ENCODE measurements at places on chromosomes 13 and 19.
A peak's percentile ranks its signal among the peaks of the same experiment; 100 is the strongest.

GRCh38 chr19:30222428-30222873, 149.7 kb upstream of the ZNF536 start:
- no peak for DNase-seq

DNA sequence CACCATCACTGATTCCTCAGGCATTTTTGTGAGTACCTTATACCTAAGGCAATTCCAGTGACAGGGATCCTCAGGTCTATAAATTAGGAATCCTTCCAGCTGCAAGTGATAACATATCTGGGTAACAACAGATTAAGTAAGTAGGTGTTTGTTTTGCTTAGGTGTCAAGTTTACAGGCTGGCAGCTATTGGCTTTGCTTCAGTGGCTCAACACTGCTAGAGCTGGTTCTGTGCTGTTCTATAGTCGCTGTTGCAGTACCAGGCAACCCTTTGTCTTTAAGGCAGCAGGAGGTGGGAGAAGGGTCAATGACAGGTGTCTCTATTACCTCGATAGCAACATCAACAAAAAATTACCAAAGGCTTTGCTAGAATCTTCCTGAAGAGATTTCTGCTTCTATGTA, 27.0 kb downstream of the SLC10A2 start:
- no peak for DNase-seq

DNA sequence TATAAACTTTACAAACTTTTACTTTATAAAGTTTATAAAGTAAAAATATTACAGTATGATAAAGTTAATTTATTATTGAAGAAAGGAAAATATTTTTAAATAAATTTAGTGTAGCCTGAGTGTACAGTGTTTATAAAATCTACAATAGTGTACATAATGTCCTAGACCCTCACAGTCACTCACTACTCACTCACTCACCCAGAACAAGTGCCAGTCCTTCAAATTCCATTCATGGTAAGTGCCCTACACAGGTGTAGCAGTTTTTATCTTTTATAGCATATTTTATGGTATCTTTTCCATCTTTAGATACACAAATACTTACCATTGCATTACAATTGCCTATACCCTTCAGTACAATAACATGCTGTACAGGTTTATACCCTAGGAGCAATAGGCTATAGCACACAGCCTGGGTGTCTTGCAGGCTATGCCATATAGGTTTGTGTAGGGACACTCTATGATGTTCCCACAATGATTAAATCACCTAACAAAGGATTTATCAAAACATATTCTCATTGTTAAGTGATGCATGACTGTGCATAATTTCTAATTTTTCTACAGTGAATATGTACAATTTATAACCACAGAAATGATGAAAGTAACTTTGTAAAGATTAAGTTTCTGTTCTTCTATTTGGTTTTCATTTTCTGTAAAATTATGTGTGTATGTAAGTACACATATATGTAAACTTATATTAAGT, 98.0 kb downstream of the SPRY2 start:
- no peak for DNase-seq

DNA sequence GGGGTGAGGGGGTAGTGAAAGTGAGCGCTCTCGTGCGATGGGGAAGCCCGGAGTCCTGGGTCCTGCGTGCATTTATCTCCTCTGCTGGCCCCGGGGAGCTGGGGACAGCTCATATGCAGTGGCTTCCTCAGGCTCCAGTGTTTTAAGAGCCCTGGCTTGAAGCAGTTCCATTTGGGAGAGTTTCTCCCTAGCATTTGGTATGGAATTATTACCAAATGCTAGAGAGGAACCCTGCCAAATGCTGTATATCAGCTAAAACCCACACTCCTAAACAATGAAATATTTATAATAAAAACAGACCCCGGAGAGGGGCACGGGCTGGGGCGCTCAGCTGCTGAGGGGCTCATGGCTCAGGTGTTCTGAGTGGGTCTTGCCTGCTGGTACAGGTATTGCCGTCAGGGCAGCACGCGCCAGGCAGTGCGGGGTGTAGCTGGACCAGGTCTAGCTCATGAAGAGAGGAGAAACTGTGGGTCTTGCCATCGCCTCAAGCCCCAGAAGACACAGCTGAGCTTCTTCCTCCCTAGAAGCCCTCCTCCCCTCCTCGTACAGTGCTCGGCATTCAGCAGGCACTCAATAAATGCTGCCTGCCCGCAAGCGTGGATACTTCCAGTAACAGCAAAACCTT, 163.6 kb upstream of the ZNF536 start:
- no peak for DNase-seq

- DNase-seq = no peak
Observed at GRCh38 chr19:50815439-50815838, 8.1 kb downstream of the KLK1 start.

GRCh38 chr13:80665792-80666333, 324.9 kb upstream of the SPRY2 start:
- DNase-seq = no peak

GRCh38 chr19:55305491-55305890, 19.6 kb downstream of the TMEM150B start:
- no peak for DNase-seq

GRCh38 chr13:83378908-83379307, 503.4 kb downstream of the SLITRK1 start:
- no peak for DNase-seq

- DNase-seq = no peak
Observed at GRCh38 chr13:44930963-44931623, 58.2 kb downstream of the NUFIP1 start.

GRCh38 chr19:38387550-38388348, at the start of gene GGN:
Gene GGN (minus strand): TSS chr19:38388034. CDS start chr19:38387261, 773 bp downstream.
- no peak for DNase-seq

- no peak for DNase-seq
Observed at GRCh38 chr13:44044547-44045179, 165.0 kb downstream of the LACC1 start.

GRCh38 chr13:107864543-107865317, 350.6 kb downstream of the LIG4 start:
- DNase-seq = peak; percentile 53

DNA sequence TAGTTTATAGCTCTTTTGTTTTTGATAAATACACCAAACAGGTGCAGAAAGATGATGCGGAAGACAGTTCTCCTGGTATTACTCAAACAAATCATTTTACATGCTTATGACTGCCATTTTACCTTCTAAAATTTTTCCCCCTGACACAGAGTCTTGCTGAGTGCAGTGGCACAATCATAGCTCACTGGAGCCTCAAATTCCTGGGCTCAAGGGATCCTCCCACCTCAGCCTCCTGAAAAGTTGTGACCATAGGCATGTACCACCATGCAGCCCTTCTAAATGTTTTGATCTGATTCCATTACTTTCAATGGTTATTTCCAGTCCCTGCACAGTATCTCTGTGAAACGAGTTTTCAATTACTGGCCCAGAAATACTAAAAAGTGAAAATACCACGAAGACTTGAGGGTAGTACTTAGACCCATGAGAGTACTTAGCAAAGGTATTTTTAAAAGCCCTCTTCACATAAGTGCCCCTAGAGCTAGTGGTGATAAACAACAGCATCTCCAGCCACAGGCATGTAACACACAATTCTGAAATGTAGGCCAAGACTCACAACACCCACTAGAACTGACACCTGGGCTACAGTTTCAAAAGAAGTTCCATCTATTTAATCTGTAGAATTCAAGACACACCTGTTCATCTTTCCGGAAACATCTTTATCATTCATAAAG, 11.3 kb downstream of the HSPH1 start:
- no peak for DNase-seq

- no peak for DNase-seq
Observed at GRCh38 chr19:29501816-29502580, 23.8 kb upstream of the VSTM2B start.

- DNase-seq = no peak
Observed at GRCh38 chr13:67932991-67933390, 702.9 kb upstream of the PCDH9 start.

DNA sequence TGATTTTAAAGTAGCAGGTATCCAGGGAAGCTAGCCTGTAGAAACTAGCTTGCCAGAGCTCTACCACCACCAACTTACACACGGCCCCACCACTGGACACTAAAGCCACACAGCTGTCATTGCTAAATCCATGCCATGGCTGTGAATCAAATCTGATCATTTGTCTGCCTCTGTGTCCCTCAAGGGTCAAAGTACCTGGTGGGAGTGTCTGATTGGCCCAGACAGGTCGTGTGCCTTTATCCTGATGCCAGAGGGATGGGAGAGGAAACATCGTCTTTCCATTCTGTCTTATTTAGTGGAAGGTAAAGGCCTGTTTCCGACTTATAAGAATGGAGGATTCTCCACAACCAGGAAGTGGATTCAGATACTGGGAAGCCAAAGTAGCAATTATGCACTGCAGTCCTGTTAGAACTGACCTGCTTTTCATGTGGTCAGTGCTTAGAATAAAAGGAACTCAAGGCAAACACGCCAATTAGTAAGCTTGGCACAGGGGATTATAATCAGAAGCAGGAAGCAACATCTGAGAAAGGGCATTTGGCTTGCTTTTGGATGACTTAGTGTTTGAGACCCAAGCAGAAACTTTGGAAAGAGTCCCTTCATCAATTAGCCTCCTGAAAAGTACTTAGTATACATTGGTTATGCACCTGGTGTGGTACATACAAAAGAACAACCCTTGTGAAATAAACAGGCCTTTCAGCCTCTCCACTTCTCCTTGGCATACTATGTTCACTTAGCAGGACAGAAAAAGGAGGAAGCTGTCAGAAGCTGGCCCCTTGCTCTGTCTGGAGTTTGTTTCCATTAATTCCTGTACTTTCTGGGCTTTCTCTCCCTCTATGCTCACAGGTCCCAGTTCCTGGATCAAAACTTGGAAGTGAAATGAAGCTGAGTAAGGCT, 192.4 kb downstream of the NUFIP1 start:
- no peak for DNase-seq

GRCh38 chr19:4987256-4987655, 18.3 kb downstream of the KDM4B start:
- DNase-seq = no peak

Measured in urinary bladder (tissue), 4 donors.